ENCODE measurements at places on chromosomes 2 and 18.

DNA sequence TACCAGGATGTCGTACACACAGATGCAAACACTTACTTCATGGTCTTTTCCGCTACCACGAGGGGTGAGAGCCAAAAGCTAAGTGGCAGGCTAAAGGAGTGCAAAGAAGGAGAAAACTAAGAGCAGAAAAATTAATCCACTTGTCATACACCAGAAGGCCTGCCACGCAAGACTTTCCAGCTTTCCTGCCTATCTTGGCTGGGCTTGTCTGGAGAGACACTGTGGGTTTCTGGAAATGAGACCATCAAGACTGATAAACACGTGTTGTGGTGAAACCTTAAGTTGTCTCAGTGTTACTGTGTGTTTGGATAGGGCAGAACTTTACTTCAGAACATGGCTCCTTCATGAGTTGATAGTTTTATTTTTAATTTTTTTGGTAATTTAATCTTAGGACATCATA, 175.6 kb downstream of the FMNL2 start:
- no peak for DNase-seq

DNA sequence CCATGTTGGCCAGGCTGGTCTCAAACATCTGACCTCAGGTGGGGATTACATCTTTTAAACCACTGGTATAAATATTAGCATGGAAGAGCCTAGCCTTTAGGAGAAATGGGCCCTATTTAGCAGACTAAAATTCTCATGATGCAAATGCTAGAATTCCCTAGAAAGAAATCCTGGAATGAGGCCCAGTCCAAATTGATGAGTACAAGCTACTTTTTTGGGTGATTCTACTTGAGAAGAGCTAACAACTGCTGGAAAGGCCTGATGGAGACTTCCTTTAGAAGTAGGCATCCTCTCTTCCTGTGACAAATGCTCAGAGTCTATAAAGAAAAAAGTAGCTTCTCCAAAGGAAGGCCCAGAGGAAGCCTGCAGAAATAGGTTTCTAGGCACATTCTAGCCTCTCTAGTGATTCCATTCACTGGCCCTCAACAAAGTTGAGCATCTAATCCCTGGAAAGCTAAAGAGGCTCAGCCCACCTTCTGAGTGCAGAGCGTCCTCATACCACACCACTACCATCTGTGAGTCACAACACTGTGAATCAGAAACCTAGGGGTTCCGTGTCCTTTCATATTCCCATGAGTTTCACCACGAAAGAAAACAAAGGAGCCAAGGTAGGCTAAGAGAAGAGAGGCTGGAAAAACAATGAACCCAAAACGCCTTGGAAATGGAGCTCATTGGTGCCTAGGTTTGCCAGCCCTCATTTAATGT, 183.1 kb downstream of the C1D start:
- DNase-seq: no peak

GRCh38 chr2:196809260-196809659, at the start of gene C2orf66:
C2orf66 (minus strand) TSS chr2:196809355; CDS start chr2:196809336, 19 bp downstream.
- no peak for DNase-seq

DNA sequence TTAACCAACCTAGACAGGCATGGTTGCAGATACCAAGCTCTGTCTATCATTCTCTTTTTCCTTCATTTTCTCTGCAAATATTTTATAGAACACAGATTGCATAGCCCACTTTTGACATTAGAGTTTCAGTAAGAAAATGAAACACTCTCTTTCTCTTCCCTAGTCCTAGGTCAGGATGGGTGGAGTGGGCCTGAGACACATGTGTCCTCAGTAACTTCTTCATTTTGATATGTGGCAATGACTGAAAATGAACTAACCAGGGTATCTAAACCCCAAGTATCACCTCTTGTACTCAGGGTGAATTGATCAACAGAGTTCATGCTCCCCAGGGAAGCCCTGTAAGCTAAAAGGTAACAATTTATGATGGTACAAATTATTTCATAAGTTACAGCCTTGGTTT, 37.0 kb upstream of the KYNU start:
- no peak for DNase-seq

- peak; percentile 57 for DNase-seq
Observed at GRCh38 chr18:46334868-46335281, 230.7 kb downstream of the HAUS1 start.

DNA sequence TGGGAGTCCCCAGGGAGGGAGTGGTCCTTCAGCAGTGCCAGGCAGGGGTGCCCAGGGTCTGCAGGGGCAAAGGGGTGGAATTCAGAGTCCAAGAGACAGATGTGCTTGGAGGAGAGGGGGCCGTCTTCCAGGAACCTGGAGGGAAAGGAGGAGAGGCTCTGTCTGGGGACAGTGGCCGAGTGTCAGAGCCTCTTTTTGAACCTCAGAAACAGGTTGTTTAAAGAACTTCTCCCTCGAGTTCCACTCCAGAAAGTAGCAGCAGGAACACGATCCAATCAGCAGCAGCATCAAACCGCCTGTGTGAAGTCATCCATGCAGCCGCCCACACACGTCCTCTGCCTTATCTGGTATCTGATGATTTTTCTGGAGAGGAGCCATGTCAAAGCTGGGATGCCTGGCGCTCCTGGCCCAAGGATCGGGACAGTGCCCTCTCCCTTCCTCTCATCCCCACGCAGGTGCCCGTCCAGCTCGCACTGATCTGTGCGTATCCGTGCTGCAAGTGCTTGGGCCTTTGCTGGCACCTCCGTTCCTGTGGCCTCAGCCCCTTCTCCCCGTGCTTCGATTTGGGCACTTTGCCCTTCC, 205.1 kb downstream of the NDUFA10 start:
- no peak for DNase-seq

DNA sequence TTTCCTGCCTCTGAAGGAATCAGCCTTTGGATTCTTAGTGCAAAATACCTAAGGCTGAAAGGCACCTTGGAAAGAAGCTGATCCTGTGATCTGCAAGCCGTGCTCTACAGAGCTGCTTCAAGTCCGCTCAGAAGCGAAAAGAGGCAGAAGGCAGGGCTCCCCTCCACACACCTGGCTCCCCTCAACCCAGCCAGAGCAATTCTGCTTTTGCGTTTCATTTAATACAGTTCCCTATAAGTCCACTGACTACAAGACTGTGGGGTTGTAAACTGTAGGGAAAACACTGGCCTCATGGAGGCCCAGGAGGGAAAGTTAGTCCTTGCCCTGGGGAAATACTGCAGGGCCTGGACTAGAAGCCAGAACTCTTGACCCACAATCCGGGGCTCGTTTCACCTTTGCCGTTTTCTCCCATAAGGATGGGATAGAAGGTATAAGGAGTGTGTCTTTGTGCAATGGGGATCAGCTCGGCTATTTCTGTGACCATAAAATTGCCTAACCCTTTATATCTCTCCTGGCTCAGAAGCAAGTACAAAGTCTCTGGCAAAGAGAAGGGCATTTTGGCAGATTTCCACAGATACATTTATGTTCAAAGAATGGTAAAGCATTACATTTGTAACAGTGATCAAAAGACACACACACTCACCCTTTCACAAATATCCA, 95.8 kb upstream of the TEX51 start:
- DNase-seq: no peak

GRCh38 chr2:207787017-207787416, 17.3 kb upstream of the FZD5 start:
- no peak for DNase-seq

- DNase-seq: no peak
Observed at GRCh38 chr2:45598545-45598944, 12.5 kb downstream of the SRBD1 start.

DNA sequence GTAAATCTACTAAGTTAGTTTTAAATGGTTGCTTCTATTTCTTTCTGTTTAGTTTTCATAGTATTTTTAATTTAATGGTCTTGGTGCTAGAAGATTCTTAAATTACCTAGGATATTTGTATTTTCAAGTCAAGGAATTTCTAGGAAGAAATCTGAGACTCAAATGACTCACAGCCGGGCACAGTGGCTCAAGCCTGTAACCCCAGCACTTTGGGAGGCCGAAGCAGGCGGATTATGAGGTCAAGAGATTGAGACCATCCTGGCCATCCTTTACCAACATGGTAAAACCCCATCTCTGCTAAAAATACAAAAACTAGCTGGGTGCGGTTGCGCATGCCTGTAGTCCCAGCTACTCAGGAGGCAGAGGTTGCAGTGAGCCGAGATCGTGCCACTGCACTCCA, 95.5 kb downstream of the C2orf74 start:
- DNase-seq: no peak
